Esophagus squamous epithelium (tissue), 5 donors: ENCODE measurements at places on chromosomes 11 and 22.

DNA sequence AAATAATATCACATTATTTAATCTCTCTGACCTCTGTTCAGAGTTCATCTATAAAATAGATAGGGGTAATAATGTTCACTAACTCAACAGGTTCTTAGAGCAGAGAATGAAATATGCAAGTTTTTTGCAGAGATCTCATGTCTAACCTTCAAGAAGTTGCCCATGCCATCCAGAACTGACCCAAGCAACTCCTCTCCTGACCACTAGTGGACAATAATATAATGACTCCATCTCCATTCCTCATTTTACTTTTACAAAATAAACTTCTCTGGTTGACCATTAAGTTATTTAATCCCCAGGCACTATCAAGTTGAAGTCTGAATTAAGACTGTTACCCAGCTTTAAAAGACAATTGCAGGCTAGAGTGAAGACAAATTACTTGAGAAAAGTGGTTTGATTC is 382.6 kb downstream of the KCNA4 start:
- no peak for DNase-seq

GRCh38 chr11:96315476-96315875 is 27.5 kb downstream of the MAML2 start:
- no peak for DNase-seq

- no peak for DNase-seq
Measured at GRCh38 chr22:39308614-39309363, 10.6 kb downstream of the RPL3 start.

DNA sequence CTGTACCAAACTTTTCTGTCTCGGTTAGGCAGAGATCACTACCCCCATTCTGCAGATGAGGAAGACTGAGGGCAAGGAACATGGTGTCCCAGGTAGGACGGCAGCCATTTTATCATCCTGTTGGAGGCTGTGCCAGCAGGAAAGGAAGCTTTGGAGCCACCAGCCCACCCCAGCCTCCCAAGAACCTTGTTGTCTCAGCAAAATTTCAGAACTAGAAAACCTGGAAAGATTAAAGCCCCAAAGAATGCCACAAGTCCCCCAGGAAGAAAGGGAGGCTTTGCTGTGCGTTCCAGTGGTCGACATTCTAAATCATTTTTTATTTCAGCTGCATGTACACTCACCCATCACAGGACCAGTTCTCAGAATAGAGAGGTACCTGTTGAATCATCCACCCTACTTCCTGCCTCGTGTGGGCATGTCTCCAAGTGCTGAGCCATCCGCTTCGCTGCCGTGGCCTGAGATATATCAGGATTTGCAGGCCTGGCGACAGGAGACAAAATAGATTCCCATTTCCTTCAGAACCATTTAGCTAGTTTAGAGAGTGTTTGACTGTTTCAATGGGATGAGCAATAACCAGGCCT is 13.0 kb upstream of the EIF3D start:
- no peak for DNase-seq

GRCh38 chr11:109859045-109859724 is 234.0 kb upstream of the ZC3H12C start:
- DNase-seq: no peak

DNA sequence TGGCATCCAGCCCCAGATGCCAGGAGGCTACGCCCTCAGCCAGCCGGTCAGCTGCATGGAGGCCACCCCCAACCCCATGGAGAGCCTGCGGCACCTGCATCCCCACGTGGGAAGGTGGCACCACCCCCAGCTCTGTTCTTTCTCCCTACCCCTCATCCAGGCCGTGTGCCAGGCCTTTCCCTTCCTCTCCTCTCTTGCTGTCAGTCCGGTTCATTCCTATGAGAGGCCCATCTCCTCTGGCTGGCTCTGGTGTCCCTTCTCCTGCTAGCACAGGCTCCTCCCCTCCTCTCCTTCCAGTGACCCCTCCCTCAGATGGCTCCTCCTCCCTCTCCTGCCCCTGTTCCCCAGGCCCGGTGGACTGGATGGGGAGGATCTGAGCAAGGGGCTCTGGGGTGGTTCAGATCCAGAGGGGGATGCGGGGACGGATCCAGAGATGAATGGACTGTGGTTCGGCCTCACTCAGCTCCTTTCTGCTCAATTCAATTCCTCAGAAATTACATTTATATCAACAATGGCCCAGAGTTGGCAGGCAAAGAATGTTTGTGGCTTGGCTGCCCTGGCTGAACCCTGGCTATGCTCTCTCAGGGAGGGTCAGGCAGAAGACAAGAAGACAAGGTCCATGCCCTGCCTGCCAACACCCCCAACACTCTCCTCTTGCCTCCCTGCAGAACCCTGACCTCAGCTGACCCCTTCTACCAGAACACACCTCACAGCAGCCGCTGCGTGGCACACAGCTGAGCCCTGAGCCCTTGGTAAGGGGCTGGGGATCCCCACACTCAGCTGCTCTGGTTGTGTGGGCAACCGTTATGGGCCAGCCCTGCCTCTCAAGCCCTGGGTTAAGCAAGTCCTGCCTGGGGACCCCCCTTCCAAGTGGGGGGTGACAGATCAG is 18.5 kb upstream of the LRRC10B start:
- DNase-seq: no peak

- no peak for DNase-seq
Measured at GRCh38 chr11:86255896-86256295, 11.3 kb downstream of the EED start.

DNA sequence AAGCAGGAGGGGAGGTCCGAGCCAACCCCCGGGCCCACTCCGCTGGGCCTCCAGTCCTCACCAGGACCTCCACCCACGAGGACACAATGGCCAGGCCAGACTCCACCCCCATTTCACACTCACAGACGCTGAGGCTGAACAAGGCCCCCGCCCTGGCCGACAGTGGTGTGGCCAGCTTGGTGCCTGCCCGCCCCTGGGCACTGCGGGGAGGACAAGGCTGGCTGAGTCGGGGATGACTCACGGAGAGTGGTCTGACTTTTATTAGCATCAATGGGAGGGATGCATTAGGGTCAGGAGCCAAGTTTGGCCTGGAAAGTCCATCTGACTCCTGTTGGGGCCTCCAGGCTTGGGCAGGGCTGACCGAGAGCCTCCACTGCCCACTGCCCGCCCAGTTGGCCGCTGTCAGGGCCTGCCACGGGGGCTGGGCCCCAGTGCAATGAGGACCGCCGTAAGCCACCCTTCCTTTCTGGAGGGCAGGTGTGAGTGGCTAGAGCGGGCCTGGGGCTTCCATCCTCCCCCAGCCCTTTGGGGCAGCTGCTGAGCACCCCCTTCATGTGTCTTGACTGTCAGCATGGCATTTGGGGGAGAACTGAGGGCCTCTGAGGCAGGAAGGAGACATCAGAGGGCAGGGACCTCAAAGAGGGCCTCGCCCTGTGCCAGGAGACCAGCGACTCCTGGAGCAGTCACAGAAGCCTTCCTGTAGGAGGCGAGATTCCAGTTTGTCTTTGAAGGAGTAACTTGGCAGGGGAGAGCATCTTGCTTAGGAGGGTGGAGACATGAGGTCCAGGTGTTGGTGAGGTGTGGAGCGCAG is 10.6 kb downstream of the TSPAN32 start:
- no peak for DNase-seq

GRCh38 chr11:46599340-46600193 is 5.7 kb upstream of the AMBRA1 start:
- no peak for DNase-seq

DNA sequence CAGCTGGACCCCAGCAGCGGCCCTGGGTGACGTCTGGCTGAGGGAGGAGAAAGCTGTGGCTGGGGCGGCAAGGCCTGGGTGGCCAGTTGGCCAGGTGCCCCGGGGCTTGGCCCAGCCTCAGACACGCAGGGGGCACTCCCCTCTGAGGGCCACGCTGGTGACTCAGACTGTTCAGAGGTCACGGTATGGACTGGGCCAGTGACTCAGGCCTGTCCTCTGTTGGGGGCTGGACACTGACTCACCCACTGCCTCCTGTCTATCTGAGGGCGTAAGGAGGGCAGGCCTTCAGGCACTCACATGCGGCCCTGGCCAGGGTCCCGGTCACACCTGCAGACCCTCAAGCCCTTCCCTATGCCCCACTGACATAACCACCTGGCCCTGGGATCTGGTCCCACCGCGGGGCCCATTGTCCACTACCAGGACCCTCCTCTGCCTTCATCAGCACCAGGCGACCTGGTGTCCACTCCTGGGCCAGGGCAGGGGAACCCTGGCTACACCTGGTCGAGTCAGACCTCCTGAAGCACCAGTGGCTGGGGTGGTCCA is 3.7 kb upstream of the MUC5AC start:
- DNase-seq: no peak

DNA sequence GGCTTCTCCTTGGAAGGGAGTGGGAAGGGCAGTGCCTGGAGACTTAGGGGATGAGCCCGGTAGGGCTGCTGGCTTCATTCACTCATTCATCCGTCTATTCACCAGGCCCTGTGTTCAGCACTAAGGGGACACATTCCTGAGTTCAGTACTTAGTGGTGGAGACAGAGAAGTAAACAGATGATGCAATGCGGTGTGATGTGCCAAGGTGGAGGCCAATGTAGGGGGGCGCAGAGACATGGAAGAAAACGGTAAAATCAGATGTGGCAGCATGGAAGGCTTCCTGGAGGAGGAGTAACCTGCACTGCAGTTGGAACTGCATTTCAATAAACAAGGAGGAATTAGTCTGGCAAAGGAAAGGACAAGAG is 21.3 kb downstream of the GRIK4 start:
- no peak for DNase-seq

DNA sequence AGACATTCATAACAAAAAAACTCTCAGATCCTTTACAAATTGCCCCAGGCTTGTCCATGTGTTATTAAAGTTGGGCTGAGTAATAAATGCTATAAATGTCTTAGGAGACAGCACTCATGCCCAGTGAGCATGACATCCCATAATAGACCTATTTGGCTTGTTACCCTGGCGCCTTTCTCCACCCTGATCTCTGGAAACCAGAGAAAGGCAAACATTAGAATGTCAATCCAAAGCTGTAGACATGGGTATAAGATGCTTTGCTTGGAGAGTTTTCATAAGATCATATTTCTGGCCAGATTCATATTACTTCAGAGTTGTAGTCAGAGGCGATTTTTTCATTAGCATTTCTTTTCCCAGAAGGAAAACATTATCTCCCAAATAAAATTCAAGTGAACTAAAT is 161.3 kb upstream of the UBASH3B start:
- no peak for DNase-seq

- no peak for DNase-seq
Measured at GRCh38 chr11:118928870-118929500, 3.3 kb upstream of the BCL9L start.

DNA sequence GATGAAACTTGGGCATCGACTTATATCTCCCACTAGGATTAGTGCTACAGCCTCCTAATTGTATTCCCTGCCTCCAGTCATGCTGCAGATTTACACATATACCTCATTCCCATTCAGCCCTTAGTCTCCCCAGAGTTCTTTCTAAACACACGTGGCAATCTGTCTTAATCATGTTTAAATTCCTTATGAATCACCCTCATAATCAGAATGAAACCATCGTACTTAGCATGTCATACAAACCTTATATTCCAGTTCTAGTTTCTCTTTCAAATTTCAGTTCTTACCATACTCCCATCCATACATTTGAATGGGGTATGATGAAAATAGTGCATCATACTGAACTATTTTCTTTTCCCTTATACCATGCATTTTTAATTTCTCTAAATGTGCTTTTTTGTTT is 6.0 kb upstream of the OR10A2 start:
- DNase-seq: no peak

GRCh38 chr11:67177399-67178281 is 58.6 kb downstream of the KDM2A start:
- no peak for DNase-seq

DNA sequence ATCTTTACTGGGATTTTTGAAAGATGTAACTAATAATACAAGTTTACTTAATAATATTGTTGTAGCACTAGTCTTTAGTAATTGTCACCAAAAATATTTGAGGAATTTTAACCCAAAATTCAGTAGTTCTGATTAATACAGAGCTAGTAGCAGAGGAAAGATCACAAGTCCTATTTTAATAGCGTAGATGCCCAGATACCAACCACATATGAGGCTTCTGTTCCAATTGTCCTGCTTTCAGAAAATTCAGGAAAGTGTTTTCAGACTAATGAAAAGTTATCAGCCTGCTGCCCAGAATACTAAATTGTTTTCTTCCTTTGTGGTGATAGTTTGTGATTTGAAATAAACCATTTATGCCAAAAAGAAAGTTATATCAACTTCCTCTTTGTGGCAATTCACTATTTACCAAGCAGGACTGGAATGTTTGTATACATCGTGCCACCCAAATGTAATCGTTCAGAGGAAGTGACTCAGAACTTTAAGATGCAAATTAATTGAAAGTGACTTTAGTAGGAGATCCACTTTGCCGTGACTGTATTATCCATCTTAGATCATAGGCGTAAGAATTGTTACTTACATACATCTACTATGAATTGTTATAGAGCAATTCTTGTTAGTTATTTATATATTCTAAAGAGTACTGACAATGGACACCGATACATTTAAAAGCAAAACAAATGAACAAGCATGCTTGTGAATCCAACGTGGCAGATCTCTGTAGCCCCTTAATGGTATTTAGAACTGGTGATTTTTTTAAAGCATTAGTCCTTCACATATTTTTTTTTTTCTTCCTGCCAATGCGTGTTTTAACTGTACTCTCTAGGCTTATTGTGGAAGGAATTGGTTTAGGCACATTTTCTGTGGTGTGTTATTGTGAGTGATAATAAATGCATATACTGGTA is 231.0 kb downstream of the DDX10 start:
- no peak for DNase-seq

DNA sequence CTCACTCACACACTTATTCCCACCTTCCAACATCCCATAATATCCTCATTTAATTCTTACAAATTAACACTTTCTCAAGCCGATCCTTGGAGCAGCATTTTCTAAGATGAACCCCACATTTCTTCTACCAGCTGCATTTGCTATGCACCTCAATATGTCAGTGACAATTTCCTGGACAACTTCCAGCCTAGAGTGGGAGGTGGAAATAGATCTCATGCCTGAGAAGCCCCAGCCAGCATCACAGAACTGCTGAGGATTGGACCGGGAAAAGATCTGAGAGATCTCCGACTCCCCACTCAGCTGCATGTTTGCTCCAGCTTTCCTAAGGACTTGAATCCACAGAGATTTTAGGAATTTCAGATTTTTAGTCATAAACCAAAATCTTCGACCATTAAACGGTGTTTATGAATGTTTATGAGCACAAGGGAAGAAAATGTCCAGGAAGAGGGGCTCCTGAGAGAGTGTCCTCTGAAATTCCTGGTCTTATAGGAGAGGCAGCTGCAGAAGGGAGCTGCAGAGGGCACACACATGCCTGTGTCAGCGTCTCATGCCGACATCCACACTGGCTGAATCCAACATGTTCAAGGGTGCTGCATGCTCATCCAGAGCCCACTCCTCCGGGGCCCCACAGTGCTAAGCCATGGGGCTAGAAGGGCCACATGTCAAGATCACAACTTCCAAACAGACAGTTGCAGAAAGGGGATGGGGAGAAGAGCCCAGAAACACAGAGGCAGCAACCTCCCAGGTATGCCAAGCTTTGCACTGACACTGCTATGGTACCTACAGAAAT is 68.6 kb downstream of the MICAL3 start:
- DNase-seq: no peak

DNA sequence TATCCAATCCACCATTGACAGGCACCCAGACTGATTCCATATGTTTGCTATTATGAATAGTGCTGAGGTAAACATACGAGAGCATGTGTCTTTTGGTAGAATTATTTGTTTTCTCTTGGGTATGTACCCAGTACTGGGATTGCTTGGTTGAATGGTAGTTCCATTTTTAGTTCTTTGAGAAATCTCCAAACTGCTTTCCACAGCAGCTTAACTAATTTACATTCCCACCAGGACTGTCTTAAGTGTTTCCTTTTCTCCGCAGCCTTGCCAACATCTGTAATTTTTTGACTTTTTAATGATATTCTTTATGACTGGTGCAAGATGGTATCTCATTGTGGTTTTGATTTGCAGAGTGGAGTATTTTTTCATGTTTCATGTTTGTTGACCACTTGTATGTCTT is 8.3 kb downstream of the FDX1 start:
- no peak for DNase-seq
